ENCODE measurements at places on chromosomes 5 and 9. TPM values are rescaled to one million over a fixed set of nuclear protein-coding genes. Genes with fewer than 3 reads are reported as not detected.

APBA1 gene
- total RNA-seq: 11.2 TPM

MYMK gene
- not detected for total RNA-seq

JAKMIP2 gene
- total RNA-seq: 3.2 TPM

INSL6 gene
- 0.64 TPM for total RNA-seq
